ENCODE measurements at places on chromosomes 4 and X.

DNA sequence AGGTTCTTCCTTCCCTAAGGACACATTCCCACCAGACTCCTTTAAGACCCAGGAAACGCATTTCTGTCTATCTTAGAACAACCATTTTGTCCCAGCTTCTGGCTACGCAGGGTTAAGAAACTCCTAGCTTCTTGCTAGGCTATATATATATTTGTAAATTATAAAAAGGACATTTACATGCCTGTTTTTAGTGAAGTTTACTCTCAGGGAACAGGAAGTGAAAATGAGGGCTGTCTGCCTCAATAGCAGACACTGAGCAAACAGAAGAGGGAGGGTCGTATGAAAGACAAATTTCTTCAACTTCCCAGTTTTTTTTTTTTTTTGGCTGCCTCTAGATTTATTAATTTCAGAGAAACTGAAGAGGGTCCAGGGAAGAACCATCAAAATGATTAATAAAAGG lies 9.3 kb upstream of the FRMPD3 start:
- DNase-seq, result no peak

GRCh38 chr4:88868510-88868909 lies 170.9 kb upstream of the NAP1L5 start:
- no peak for DNase-seq

GRCh38 chrX:12988797-12989196 lies 13.9 kb downstream of the TMSB4X start:
- no peak for DNase-seq

DNA sequence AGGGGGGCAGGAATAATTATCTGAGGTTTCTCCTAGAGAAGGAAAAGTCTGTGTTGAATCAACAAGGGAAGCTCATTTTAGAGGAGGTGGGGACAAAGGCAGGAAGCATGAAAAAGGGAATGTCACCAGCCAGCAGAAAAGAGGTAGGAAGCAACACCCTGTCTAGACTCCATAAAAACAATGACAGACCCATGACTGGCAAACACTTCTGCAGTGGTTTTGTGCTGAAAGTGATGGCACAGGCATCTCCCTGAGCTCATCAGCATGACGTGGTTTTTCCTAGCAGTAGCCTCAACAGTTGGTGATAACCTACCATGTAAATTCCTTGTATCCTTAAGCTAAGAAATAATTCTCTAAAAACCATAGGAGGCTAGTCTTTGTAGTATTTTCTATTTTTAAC lies 110.7 kb upstream of the GALNT7 start:
- DNase-seq, result no peak

DNA sequence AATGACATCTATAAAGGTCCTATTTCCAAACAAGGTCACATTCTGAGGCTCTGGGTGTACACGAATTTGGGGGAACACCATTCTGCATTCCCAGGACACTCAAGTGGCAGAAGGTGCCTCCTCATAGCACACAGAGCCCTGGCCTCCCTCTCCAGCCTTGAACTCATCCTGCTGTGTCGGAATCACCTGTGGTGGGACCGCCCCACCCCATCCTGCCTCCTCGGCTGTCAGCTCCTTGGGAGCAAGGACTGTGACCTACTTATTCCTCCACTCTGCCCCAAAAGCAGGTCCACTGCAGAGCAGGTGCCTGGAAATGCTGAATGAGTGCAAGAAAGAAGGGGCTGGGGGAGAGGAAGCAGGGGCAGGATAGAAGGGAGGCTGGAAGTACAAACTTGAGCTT lies 33.5 kb downstream of the HTRA3 start:
- DNase-seq, result no peak

DNA sequence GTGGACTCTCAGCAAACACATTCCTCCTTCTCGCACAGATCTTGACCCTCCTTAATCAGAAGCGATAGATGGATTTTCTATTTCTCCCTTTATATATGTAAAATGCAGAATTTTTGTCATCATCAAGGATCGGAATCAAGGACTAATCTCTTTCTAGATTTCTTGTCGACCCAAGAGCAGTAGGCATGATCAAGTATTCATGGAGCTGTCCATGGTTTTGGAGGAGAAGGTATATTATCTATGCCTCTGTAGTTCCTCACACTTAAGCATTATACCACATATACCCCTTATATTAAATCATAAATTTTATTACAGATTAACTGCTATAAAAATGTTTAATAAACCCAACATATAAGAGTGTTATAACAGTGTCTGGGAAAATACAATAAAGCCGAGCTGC lies 886.8 kb downstream of the NLGN4X start:
- DNase-seq, result no peak

DNA sequence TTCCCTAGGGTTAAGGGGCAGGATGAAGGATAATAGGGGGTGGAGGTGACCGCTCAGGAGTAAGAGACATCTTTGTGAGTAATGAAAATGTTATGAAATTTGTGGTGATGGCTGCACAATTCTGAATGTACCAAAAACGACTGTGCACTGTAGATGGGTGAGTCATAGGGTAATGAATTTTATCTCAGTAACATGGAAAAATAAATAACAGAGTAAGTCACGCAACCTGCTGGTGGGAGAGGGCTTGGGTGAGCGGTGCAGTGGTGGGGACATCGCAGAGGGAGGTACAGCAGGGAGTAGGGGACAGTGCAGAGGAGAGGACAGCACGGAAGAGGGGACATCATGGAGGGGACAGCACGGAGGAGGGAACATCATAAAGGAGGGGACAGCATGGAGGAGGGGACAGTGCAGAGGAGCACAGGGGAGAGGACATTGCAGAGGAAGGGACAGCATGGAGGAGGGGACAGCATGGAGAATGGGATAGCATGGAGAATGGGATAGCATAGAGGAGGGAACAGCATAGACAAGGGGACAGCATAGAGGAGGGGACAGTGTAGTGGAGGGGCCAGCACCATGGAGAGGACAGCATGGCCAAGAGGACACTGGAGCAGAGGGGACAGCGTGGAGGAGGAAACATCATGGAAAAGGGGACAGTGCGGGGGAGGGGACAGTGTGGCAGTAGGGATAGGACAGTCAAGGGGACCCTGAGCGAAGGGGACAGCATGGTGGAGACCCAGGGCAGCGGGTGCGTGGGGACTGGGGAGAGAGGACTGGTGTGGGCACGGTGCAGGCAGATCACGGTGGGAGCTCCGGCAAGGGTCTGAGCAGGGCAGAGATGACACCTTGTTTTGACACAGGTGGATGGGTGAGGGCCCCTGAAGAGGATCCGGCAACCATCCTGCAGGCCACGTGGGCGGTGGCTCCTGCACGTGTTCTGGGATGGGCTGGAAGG lies 68.5 kb upstream of the MXD4 start:
- DNase-seq, result no peak

DNA sequence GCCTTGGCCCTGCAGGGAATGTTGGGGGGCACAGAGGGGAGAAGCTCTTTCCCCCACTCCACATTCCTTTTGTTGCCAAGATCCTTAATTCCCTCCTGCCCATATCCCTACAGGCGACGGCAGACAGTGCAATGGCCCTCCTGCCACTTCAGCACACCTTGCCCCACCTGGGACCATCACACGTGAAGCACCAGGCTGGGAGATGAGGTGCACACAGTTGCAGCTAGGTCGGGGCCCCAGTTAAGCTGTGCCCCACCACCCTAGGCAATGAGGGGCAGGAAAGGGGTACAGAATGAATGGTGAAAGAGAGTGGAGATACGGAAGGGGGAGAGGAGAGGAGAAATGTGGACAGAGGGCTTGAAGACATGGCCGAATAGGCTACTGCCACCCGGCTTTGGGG lies 26.2 kb downstream of the NALF2 start:
- DNase-seq, result no peak

DNA sequence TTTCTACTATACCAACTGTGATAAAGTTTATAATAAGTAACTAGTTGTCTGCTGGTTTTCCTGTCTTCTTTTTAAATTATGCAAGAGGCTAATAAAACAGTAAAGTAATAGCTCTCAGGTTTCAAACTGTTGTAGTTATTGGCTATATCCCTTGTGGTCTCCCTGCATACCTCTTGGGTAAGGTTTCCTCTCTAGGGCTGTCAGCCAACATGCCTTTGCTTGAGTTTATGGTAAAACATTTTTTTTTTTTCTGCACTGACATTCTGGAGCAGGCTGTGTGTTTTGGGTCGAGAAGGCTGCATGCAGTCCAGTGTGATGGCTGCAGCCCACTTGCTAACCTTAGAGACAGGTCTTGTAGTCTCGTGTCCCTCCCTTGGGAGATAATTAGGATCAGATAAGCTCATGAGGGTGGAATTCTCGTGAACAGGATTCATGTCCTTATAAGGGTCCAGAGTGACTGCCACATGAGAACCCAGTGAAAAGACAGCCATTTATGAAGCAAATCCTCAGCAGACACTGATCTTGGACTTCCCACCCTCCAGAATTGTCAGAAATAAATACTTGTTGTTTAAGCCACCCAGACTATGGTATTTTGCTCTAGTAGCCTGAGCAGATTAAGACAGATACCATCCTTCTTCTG lies 831.2 kb downstream of the CCSER1 start:
- no peak for DNase-seq

- DNase-seq, result no peak
These were observed 4.6 kb downstream of the GRIA2 start for GRCh38 chr4:157225096-157225495.

GRCh38 chr4:8682725-8683124 lies 90.2 kb downstream of the CPZ start:
- DNase-seq, result no peak

GRCh38 chr4:183986971-183987946 lies 82.2 kb downstream of the STOX2 start:
- no peak for DNase-seq

DNA sequence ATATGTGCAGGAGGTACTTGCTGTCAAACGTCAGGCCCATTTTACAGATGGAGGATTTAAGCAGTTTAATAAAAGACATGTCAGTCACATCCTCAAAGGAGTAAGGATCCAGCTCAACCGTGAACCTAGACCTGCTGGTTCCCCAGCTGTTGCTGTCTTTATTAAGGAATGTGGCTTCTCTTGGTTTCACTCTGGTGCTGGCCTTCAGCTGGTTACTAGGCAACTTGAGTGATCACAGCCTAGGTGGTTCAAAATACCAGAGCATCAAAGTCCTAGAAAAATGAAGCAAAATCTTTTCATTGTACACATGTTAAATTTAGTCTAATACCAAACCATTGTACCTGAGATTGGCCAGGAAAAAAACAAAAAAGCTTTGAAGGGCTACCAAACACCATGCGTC lies 32.7 kb upstream of the GLRA2 start:
- no peak for DNase-seq

DNA sequence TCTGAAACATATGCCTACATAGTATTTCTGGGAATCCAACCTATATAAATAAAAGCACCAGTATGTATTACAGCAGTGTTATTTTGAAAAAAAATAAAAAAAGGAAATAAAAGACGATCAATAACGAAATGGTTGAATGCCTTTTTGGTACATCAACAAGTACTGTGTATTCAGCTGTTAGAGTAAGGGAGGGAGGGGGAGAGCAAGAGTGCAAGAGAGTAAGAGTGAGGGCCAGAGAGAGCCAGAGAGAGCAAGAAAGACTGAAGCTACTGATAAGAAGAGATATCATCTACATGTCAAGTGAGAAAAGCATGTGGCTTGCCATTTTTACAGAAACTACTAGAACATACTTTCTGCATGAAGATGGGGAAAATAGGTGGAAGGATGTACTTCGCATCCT lies 1.8 kb downstream of the SPIN4 start:
- DNase-seq, result no peak

DNA sequence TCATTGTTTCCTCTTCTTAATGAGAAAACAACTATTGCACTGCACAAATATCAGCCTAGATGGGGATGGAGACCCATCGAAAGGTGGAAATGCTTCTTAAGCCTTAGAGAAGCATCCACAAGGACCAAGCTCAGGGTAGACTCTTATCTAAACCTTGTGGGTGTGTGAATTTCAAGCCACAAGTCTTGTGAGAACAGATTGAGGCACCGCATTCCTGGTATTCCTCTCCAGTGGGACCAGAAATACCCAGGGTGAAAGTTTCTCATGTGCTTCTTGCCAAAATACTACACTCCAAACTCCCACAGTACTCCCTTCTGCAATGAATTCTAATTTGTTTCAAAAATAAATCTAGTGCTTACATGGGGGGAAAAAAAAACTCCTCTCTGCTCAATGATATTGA lies 375.6 kb downstream of the PDGFC start:
- DNase-seq, result no peak

- DNase-seq, result no peak
These were observed 697.5 kb downstream of the FSTL5 start for GRCh38 chr4:161466316-161466715.

DNA sequence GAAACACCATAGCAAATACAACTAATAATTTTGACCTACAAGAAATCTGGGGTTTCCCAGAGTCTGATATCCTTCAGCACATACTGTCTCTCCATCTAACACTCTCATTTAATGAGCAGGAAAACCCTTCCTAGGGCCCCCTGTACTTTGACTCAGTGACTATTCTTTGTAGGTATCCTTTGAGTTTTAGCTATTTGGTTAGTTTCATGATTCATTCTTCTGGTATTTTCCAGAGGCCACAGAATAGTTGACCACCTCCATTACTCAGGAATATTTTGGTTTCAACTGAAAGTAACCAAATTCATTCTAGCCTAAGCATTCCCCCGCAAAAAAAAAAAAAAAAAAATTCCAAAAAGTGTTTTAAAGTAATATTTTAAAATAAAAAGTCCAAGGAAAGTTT lies 140.0 kb downstream of the IDS start:
- DNase-seq, result no peak

GRCh38 chr4:7029212-7029611 lies 14.0 kb upstream of the TADA2B start:
- DNase-seq, result no peak

DNA sequence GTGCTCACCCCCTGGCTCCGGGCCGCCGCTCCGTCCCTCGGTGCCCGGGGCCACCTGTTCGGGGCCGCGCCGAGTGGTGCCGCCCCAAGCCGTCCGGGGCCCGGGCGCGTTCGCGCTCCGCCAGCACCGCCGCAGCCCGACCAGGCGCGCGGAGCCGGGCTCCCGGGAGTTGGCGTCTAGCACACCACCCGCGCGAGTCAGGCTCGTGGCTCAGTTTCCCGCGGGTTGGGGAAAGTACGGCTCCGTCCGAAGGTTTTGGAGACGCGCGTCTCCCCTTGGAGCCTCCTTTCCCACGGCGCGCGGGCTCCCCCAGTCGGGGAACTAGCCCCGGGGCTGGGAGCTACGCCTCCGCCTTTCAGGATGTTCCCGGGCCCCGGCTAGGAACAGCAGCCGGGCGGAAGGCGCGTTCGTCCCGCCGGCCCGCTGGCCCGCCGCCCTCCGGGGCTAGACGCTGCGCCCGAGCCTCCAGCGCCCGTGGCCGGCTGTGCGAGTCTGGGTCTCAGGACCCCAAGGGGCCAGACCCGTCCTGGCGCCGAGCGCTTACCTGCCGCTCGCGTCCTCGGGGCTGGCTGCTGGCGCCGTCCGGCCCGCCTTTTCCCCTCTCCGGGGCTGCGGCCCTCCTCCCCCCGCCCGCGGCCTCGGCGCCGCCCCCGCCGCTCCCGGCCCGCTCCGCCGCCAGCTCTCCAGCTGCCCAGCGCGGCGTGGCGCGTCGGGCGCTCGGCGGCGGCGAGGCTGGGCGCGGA lies at the start of gene ADGRG2:
TSS of gene ADGRG2 (minus strand) at position 571 of the 743 bp plus-strand sequence. CDS start 53,634 bp downstream, outside the sequence.
- no peak for DNase-seq

GRCh38 chrX:124307253-124307907 lies 25.1 kb upstream of the TEX13D start:
- DNase-seq, result no peak

Data from stimulated activated CD4-positive, alpha-beta T cell treated with anti-CD3 and anti-CD28 coated beads, Interleukin-15, amount 100 ng/mL, for 1 hour (primary cell).